ENCODE measurements at places on chromosomes 7 and 10.

GRCh38 chr10:71811351-71811750, 38.0 kb upstream of the VSIR start:
- no peak for DNase-seq

DNA sequence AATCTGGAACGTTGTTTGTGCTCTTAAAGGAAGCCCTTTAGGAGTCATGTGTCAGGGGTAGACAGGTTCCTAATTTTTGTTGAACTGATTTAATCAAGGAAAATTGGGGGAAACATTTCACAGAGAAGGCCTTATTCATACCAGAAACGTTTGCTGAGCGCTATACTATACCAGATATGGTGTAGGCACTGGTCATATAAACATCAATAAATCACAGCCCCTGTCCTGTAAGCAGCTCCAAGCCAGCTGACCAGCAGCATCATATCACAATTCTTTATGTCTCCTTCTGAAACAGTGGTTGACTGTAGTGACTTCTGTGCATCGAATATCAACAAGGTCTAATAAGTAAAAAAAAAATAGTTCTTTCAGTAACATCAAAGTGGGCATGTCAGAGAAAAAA, 1.1 kb downstream of the TMEM178B start:
- no peak for DNase-seq

DNA sequence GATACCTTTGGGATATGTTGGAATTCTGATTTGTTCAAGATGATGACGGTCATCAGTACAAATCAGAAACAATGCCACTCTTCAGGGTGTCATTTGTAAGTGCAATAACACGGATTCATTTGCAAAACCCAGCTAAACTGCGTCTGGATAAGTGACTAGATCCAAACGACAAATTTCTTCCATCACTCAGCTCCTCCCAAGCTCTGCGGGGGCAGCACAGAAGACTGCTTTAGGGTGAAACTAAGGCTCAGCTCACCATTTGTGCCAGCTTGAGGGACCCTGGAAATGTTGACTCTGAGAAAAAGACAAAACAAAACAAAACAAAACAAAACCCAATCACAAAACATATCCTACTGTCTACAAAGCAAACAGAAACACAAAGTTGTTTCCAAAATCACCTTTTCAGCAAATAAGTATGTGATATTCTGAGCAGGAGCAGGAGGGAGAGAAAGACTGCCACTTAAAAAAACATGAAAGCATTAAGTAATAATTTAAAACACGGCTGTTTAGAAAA, 8.0 kb downstream of the EVX1 start:
- no peak for DNase-seq

DNA sequence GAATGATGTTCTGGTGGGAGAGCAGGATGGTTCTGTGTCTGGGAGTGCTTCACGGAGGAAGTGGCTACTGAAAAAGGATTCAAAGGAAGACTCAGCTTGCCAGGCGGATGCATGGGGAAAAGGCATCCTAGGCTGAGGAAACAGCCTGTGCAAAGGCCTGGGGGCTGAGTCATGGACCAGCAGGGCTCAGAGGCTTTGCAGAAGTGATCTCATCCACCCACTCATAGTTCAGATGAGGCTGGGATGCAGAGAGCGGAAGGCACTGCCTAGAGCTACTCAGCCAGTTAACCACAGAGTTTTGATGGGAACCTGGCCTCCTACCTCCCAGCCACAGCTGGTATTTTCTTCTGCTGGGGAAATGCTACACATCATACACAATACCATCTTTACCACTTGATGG, 15.8 kb upstream of the ADAMTS14 start:
- DNase-seq: no peak

GRCh38 chr10:100976906-100977305, 7.6 kb downstream of the SEMA4G start:
- no peak for DNase-seq

GRCh38 chr10:78630944-78631838, 437.6 kb upstream of the ZMIZ1 start:
- DNase-seq: no peak

- DNase-seq: no peak
Measured at GRCh38 chr7:123190109-123190831, 9.5 kb downstream of the SLC13A1 start.

DNA sequence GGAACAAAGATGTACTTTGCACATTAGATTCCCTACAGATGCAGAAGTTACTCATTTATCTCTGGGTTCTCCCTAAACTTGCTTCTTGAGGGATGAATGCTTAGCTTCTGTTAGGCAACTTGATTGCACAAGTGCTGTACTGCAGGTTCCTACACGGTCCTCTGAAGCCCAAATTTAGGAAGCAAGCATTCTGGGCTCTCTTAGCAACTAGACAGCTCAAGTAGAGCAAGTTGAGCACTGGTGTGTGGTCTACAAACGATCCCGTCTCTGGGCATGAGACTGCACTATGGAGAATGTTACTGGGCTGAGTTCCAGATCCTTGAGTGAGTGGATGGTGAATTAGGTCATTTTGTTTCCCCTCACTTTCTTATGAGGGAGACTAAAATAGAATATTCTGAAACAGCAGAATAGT, 14.3 kb downstream of the SEMA3D start:
- peak; percentile 3 for DNase-seq

DNA sequence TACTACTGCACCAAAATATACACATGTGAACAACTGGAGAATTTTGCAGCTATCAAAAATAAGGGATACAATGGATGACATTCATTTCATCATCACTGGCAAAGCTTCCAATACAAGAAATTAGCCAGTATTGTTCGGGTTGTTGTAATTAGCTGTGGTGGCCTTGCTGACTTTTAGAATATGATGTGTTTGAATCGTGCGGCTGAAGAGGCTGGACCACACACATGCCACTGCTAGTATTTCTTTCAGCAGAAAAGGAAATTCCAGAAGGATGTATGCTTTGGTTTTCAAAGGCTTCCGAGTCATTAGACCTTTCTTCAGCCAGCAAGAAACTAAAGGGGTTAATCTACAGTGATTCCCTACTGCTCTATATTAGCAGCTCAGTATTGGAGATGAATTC, 16.6 kb downstream of the RPP38 start:
- DNase-seq: no peak

GRCh38 chr7:20532890-20533289, 82.6 kb upstream of the ABCB5 start:
- no peak for DNase-seq
